ENCODE measurements at places on chromosomes 2 and 18.

GRCh38 chr2:237723023-237723422 is 75.6 kb upstream of the RBM44 start:
- DNase-seq, result no peak

DNA sequence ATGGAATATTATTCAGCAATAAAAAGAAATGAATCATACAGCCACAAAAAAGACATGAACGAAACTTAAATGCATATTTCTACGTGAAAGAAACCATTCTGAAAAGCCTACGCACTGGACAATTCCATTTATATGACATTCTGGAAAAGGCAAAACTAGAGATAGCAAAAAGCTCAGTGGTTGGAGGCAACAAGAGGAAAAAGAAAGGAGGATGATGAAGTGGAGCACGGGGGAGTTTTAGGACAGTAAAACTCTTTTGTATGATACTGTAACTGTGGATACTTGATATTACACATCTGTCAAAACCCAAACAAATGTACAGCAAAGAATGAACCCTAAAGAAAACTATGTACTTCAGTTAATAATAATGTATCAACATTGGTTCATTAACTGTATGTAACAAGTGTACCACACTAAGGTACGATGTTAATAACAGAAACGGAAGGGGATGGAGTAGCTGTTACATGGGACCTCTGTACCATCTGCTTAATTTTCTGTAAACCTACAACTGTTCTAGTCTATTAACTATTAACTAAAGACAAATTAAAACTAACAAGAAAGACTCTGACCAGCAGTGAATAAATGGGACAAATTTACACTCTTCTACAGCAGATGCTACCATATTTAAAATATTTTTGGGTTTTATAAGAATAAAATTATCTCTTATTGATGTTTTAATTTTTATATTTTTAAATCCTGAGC is 31.5 kb downstream of the ROCK2 start:
- DNase-seq, result no peak

DNA sequence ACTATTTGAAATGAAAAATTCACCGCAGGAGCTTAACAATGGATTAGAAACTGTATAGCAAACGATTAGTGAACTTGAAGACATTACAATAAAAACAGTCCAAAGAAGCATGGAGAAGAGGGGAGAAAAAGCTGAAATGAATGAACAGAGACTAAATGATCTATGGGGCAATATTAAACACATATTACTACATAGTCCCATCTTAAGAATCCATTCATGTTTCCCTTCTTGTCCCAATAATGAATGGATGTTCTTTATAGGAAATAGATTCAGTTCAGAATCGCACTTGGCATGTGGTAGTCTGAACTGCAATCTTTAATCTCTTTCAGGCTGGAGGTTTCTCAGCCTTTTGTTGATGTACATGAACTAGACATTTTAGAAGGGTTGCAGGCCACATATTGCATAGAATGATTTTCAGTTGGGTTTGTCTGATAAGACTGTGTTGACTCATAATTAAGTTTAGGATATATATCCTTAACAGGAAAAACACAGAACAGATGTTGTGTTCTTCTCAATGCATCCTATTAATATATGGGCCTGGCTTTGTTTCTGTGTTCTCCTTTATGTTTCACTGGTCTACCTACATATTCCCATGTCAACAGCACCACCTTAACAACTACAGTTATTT is 27.9 kb downstream of the CCDC88A start:
- no peak for DNase-seq

DNA sequence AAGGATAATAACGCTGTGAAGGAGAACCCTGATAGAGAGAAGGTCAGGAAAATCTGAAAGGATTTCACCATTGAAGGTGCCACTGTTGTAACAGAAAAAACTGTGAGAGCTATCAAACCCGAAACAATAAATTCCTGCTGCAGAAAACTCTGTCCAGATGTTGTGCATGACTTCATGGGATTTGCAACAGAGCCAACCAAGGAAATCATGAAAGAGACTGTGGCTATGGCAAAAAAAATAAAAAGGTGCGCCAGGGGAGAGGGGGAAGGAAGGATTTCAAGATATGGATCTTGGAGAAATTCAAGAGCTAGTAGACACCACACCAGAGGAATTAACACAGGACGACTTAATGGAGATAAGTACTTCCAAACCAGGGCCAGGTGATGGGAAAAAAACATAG is 88.0 kb downstream of the LDLRAD4 start:
- no peak for DNase-seq

GRCh38 chr18:23138471-23138870 is 3.2 kb downstream of the CABLES1 start:
- no peak for DNase-seq

DNA sequence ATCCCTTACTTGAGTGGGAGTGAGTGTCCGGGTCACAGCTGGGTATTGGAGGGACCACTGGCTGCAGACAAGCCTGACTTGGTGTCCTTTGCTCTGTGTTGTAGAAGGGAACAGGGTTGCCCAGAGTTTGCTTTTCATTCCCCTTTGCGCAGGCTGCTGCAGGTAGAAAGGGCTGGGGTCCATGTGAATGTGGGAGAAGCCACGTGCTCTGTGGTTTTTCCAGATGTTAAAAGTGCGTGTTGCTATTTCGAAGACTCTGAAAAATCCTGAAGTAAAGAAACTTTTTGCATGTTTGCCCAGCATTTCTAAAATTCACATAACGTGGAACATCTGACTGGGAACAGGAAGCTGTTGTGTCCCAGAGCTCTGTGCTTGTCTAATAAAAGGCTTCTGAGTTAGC is 28.8 kb downstream of the GLI2 start:
- no peak for DNase-seq

DNA sequence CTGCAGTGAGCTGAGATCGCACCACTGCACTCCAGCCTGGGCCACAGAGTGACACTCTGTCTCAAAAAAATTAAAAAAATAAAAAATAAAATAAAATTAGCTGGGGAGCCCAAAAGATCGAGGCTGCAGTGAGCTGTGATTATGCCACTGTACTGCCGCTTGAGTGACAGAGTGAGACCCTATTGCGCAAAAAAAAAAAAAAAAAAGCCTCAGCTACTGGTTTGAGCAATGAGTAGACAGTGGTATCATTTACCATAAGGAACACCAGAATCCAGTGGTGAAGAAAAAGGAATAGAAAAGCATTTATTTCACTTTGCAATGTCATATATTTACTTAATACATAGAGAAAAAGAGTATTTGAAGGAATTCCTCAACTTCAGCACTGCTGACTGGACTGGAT is 3.0 kb downstream of the SAP130 start:
- no peak for DNase-seq

GRCh38 chr2:181655519-181655918 is 1.4 kb downstream of the CERKL start:
- no peak for DNase-seq

DNA sequence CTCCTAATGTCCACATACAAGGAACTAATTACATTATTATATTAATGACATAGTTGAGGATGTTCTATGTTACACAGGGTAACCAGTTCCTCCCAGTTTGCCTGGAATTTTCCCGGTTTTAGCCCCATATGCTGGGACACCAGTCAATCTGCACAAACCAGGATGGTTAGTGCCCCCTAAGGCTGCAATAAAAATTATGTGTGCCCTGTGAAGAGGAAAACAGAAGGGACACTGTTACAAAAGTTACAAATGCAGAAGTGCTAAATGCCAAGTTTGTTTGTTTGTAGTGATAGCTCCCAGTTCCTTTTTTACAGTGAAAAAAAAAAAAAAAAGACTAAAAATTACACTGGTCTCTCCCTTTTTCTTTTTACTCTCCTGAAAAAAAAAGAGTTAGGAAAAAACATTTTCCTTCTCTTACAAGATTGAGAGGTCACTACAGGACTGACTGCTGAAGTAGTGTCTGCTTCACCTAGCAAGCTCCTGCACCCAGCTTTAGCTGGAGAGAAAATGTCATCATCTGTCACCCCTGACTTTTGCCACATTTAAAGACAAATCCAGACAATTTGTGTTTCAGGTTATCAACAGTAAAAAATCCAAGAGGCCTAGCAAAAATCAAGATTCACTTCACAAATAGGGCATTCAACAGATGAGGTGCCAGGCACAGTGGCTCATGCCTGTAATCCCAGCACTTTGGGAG is 3.2 kb downstream of the ANKRD44 start:
- DNase-seq, result no peak

- DNase-seq, result no peak
Observed at GRCh38 chr2:179410552-179411356, 146.1 kb upstream of the SESTD1 start.

- no peak for DNase-seq
Observed at GRCh38 chr2:154623819-154624218, 74.7 kb upstream of the KCNJ3 start.

GRCh38 chr2:20475567-20475952 is 28.7 kb downstream of the RHOB start:
- DNase-seq, result no peak

DNA sequence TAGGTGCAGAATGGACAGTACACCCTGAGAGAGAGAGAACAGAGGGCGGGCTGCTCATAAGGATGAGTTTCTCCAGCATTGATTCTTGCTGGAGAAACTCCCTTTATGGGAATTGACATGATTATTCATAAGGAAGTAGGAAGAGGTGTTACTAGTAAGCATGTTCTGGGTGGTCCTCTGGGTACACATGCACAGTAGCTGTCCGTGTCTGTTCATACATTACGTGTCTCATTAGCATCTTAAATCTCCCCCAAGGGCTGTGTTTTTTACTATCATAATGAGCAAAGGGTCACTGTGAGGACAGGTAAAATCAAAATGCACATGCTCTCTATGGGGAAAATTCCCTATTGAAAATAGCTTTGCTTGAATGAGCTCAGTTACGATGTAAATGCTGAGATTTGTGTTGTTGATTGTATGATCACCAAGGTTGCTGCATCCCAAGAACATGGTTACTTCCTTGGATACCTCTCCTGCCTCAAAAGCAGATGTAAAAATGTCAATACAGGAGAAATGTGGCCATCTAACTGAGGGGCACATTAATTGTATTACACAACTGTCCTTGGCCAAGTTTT is 238.9 kb downstream of the CDH20 start:
- no peak for DNase-seq

GRCh38 chr2:182280118-182280517 is 146.7 kb downstream of the PDE1A start:
- DNase-seq, result no peak

GRCh38 chr2:54570925-54571694 is 115.0 kb downstream of the SPTBN1 start:
- DNase-seq, result no peak

GRCh38 chr2:110980339-110981062 is 140.2 kb upstream of the BCL2L11 start:
- no peak for DNase-seq

GRCh38 chr2:14563324-14563723 is 69.2 kb upstream of the LRATD1 start:
- DNase-seq, result no peak

- no peak for DNase-seq
Observed at GRCh38 chr2:23545396-23545795, 160.4 kb downstream of the KLHL29 start.
